Muscle of back (tissue), 13 donors: ENCODE measurements at places on chromosomes 2 and 18. TPM values are rescaled to one million over a fixed set of nuclear protein-coding genes. Genes with fewer than 3 reads are reported as not detected.

DNA sequence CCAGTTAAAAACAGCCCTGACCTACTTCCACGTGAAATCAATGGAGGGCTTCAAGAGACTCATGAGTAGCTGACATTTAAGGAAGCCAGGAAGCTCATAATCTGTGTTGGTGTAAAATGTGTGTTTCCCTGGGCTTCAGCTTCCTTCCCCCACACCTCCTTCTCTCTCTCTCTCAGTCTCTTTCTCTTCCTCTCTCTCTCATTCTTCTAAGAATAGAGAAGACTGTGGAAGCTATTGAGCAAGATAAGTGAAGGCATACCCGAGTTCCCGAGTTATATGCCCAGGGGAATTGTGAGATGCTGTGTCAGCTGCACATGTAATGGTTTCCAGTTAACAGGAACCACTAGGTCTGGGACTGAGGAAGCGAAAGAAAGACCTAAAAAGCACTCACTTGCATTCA lies 199.4 kb downstream of the NYAP2 start:
- DNase-seq, result no peak

The DTNB gene
- 8.1 TPM for polyA plus RNA-seq

DNA sequence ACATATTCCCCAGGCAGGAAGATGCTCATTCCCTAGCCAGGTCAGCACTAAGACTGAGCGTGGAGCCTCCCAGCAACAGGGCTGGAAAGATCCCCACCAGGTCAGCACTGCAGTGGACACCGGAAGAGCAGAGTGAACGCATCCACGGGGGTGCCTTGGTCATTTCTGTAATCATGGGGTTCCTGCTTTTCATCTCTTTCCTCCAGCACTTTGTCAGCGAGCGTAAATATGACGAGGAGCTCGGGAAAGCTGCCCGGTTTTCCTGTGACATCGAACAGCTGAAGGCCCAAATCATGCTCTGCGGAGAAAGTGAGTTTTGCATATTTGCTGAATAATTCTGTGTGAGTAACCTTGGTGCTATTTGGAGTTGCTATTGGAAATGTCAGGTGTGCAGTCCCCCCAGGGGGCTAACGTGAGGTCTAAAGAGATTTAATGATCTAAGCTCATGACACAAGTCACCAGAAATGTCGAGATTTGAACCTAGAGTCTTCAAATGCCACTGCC lies 40.1 kb downstream of the KCTD18 start:
- DNase-seq, result no peak

- peak; percentile 62 for DNase-seq
Measured at GRCh38 chr2:218648088-218648786, 11.2 kb downstream of the ZNF142 start.

DNA sequence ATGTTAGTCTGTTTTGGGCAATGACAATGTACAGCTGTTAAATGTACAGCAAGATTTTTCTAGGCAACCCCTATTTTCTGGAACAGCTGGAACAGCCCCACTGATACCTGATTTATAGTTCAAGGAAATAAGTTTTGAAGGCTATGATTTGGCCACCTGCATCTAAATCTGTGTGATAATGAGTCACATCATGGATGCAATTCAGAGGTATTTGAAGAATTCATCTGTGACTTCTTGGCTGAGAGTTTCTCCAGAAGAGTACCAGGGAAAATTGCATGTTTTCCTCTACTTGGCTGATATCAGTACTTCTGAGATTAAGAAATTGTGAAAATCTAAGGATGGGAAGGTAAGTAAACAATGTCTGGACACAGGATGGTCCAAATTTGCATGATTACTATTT lies 40.7 kb upstream of the NT5C1B start:
- DNase-seq, result no peak

DNA sequence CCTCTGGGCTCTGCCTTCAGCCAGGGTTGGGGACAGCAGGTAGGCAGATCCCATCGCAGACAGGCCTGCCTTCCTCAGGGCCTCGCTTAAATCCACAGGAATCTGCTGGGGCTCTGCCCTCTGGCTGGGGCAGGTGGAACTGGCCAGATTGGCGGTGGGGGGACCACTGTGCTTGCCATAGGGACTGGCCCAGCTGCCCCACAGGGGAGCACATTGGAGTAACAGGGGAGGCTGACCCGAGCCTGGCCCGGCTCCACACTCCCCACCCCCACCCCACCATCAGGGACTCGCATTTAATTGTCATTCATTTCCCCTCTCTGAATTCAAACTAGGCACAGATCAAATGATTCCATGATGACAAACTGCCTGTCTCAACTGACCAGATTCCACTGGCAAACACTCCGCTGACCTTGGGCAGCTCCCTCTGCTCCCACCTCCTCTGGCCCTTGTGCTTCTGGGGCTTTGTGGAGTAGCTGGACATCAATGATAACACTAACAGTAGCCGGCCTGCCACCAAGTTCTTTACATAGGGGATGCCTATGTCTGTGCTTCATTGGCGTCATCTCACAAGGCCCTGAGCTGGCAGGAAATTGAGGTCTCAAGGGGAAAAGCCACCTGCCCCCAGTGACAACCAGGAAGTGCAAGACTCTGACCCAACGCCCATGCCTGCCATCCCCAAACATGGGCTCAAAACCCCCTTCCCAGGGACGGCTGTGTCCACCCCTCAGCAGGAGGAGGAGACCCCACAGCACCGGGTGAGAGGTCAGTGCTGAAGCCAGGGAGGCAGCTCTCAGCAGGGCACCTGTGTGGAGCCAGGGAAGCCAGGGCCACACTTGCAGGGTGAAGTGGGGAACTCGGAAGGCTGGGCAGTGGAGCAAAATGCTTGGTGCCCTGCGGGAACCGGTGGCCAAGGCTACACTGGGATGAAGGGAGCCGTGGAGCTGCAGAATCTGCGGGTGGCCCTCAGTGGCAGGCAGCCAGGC lies 2.1 kb upstream of the B3GNT7 start:
- no peak for DNase-seq

The PAX8 gene
- polyA plus RNA-seq, result 0.50 TPM

GRCh38 chr2:189407281-189408209 lies 33.7 kb upstream of the WDR75 start:
- DNase-seq, result peak; percentile 81

The CBLN2 gene
- polyA plus RNA-seq, result 0.25 TPM

GRCh38 chr2:105381101-105381668 lies 17.7 kb downstream of the FHL2 start:
- no peak for DNase-seq

- no peak for DNase-seq
Measured at GRCh38 chr18:48887905-48888772, 62.6 kb downstream of the SMAD7 start.

The TNS1 gene
- 106 TPM for polyA plus RNA-seq

DNA sequence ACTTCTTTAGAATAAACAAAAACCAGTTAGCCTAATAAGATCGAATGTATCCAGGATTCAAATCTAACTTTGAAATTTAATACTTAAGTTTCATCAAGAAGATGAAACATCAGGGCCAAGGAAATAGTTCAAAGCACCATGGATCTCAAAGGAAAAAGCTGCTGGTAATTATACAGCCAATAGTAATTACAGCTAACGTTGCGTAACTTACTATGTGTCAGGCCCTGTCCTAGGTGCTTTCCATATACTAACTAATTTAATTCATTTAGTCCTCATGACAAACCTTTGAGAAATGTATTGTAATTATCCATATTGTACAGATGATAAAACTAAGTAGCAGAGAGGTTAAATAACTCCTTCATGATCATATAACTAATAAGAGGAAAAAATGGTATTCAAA lies 598.6 kb downstream of the NYAP2 start:
- no peak for DNase-seq

The POTEC gene
- not detected for polyA plus RNA-seq

DNA sequence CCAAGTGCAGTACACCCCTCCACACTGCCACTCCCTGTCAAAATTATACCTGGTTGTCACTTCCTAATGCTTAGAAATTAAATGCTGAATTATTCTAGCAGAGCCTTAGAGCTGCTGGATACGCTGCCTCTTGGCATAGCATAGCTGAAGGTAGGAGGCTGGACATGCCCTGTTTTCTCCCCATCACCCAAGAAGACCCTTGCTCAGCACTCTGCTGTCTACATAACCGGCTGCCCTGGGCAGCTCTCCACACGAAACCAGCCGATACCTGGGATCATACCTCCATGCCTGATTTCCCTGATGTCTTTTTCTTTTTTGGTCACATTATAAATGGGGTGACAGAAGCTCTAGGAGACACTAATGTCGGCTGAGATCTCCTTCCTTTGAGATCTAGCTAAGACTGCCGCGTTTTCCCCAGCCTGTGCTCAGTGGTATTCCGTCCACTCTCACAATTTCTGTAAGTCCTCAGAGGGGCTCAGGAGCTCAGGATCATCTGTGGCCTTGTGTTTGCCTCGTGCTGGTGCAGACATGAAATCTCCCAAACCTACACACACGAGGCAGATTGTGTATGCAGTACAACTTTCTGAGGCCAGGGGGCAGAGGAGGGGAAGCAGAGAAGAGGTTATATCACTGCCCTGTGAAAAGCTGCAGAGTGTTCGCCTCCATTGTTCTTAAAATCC lies 13.5 kb upstream of the ZAP70 start:
- peak; percentile 52 for DNase-seq

The KCNJ3 gene
- 0.87 TPM for polyA plus RNA-seq

- DNase-seq, result no peak
Measured at GRCh38 chr2:173630425-173631126, 275.9 kb downstream of the CDCA7 start.

DNA sequence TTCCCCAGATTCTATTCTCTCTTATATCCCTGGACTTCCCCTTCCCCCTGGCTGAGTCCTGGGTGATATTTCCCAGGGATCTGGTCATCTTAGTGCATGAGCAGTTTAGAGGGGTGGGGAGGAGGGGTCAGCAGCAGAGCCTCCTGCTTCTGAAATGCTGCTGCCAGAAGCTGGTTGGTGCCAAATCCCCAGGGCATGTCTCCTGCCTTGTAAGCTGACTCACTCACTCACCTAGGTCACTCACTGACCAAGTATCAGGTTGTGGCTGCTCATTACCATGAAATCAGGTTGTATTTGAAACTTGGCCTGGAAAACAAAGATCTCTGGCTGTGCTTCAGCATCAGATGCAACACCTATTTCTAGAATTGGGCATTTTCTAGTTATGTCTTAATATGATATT lies 14.3 kb downstream of the GPR39 start:
- no peak for DNase-seq

DNA sequence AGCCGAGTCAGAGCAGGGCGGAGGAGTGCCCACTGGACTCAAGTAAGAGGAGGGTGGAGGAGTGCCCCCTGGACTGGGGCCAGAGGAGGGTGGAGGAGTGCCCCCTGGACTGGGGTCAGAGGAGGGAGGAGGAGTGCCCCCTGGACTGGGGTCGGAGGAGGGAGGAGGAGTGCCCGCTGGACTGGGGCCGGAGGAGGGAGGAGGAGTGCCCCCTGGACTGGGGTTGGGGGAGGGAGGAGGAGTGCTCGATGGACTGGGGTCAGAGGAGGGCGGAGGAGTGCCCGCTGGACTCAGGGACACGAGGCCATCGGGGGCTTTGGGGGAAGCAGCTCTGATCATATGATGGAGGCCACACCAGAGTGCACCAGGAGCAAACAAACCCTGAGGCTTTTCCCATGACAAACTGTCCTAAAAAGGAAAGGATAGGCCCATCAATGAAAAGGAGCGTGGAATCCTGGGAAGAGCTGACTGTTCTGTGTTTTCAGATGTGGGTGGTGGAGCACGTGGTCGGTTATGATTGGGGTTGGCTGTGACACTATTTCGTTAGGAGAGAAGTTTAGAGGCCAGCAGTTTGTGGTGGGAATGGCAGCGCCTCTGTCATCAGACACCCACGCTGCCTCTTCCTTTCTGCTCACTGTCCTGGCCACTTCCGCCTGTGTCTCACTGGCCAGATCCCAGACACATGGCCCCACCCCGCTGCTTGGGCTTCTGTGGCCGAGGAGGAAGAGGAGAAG lies 24.5 kb upstream of the HPCAL1 start:
- DNase-seq, result peak; percentile 57

DNA sequence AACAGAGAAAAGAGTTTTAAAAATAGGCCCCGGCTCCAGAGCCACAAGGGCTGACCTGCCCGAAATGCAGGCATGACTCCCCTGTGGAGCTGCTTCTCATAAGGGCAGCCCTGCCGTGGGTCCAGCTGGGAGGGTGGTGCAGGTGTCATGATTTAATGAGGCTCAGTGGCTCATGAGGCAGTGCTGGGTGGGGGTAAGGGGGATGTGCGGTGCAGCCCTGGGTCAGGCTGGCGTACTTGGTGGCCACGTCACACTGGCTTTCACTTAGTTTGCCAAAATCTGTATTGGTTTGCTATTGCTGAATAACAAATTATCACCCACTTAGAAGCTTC lies 33.6 kb downstream of the HJURP start:
- DNase-seq, result no peak

The SRD5A2 gene
- not detected for polyA plus RNA-seq

DNA sequence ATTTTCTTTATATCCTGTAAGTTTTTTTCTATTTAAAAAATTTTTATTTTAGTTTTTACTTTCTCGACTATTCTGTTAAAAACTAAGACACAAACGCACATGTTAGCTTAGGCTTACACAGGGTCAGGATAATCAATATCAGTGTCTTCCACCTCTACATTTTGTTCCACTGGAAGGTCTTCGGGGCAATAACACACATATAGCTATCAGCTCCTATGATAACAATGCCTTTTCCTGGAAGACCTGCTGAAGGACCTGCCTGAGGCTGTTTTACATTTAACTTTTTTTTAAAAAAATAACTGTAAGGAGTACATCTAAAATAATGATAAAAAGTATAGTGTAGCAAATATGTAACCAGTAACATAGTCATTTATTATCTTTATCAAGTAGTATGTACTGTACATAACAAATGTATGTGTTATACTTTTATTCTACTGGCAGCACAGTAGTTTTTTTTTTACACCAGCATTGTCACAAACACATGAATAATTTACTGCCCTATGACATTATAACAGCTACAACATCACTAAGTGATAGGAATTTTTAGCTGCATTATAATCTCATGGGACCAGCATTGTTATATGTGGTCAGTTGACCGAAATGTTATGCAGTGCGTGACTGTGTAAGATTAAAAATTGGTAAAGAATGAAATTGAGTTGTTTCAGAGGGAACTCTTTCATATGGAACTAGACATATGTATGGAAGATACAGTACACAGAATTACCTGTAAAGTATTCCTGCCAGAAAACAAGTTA lies 37.9 kb downstream of the CCDC138 start:
- DNase-seq, result no peak

The C2orf66 gene
- polyA plus RNA-seq, result 0.41 TPM

DNA sequence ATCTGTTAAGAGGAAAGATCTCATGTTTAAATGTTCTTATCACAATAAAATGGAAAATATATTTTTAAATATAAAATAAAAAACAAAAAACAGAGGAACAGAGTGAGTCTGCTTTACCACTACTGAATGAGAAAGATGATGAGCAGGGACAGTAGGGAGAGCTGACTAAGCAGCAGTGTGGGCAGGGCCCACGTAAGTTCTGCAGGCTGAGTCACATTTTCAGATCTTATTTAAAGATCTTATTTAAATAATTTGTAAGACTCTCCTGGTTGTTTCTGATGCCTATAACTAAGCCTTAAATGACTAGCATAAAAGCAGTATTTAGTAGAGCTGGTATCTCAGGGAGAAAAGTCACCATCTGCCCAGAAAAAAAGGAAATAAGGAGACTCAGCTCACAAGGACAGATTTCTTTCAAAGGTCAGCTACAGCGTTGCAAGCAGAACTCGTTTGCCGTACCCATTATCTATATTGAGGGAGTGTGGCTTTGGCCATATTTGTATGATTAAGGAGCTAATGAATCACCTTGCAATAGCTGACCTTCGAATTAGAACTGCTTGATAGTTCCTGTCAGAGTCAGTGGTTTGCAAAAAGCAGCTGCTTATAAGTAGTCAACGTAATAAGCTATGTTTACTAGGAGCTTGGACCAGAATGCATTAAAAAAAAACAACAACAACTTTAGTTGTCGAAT lies 322.1 kb upstream of the CHAC2 start:
- no peak for DNase-seq
